ENCODE measurements at places on chromosomes 2 and 18. TPM values are rescaled to one million over a fixed set of nuclear protein-coding genes. Genes with fewer than 3 reads are reported as not detected.

- DNase-seq, result no peak
Measured at GRCh38 chr2:157672129-157672528, 43.5 kb upstream of the ACVR1C start.

GRCh38 chr18:44788334-44788733, 107.6 kb downstream of the SETBP1 start:
- DNase-seq, result no peak

GRCh38 chr2:10329880-10330699, 27.4 kb downstream of the HPCAL1 start:
- no peak for DNase-seq

GRCh38 chr2:234478121-234478858, 18.6 kb downstream of the ARL4C start:
- no peak for DNase-seq

DNA sequence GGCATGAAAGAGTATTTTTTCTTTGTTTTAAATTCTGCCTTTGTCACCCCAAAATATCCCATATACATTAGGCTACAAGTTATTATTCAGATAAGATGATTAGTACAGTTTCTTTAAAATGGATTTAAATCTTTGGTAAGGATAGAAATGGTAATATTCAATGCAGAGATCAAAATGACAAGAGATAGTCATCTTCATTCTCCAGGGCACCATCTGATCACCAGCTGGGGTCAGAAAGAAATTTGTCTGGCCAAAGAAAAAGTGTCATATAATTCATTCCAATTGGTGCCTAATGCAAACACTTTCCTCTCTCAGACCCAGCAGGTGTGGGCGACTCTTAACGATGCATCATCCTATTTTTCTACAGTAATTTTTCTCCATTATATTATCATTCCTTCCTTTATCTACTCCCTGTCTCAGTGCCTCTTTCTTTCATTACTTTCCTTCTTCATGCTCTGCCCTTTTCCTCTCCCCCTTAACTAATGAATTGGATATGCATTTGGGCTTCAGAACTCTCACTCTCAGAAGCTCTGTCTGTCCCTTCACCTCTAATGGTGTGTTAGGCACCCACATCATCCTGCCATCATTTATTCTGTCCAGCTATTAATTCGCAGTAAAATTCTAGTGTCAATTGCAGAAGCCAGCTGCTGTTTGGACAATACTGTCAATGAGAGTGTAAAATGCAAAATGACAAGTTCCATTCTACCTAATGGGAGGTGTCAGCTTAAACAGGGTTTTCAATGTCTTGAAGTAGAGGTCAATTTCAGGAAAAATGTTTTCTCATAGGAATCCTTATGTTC, 570.5 kb downstream of the TDRD15 start:
- no peak for DNase-seq

- no peak for DNase-seq
Measured at GRCh38 chr18:12779456-12779855, 76.6 kb downstream of the PSMG2 start.

GRCh38 chr2:58484221-58484620, 243.1 kb upstream of the FANCL start:
- no peak for DNase-seq

GRCh38 chr18:23921716-23922285, 92.8 kb upstream of the TTC39C start:
- no peak for DNase-seq

DNA sequence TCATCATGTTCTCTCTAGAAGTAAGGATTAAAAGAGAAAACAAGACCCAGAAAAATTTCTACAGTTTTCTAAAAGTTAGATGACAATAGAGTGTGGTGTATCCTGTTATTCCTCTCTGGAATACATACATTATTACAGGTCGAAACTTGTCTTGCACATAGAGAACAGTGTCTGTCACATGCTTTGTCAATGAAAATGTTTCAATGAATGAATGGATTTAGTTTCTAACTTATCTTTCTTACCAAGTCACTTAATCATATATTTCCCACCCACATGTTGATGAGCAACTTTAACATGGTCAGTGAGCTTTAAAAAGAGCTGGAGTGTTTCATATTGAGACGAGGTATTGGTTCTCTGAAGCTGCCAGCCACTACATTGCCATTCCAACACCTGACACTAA, 4.3 kb downstream of the DSG4 start:
- DNase-seq, result no peak

DNA sequence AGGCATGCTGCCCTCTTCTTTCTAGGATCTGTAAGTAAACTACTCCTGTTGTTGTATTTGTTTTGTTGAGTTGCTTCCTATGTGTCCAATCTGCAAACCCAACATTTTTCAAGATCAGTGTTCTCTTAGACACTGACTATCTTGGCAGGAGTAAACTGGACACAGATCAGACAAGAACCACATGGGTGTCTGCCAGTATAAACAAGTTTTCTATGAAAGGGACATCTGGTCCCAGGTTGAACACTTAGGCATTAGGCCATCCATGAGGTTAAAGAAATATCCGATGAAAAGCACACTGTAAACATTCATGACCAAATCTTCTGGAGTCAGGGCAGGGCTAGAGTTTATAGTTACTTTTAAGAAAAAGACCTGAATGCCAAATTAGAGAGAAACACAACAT, 441.8 kb downstream of the NYAP2 start:
- DNase-seq, result no peak

DNA sequence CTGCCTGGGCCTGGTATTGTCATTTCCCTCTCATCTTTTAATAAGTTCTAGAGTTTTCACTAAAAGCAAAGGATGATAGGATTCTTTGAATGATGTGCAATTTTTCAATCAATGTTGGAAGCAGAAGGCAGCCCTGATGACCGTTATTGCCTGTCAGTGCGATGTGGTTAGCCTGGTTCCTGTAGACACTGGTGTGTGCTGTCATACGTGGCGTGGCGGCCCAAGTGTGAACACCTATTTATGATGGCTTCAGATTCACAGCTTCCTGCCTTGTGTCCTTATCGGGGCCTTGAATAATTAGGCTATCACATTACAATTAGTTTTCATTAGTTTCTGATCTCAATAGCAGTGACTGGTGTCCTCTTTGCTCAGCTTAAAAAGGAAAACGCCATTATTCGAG, 218.5 kb downstream of the TPGS2 start:
- no peak for DNase-seq

DNA sequence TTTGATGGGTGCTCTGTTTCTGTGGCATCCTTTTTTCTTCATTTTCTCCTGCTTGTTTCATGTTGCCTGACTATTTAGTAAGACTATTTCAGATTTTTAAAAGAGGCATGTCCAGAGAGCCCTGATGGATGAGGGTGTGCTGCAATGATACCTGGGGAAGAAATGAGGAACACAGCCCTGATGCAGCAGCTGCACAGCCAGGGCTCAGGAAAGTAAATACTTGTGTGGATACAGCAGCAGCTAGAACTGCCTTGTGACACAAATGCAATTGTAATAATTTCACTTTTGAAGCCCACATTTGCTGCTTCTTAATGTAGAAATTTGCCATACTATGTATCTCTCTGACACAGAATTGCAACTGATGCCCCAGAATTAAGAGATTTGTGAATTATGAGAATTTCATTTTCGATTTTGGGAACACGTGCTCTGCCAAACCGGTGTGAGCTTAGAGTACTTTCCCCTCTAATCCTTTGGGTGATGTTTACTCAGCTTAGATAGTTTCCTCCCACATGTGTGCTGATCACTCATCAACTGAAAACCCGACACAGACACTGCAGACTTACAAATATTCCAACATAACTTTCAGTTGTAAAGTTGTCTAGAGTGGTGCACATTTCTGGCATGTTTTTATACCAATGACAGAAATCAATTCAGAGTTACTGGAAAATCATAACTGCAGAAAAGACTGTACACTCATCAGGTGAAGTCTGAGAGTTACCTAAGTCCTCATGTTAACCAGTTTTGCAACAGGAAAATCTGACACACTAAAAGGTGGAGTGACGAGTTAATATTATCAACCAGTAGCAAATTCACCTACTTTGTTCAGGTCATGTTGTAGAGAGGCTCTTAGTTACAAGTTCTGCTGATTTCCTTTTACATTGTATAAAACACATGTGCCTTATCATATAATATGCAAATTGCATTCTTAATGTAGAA, 383.4 kb downstream of the CBLN2 start:
- DNase-seq, result no peak

- no peak for DNase-seq
Measured at GRCh38 chr18:35131387-35132020, 90.3 kb downstream of the MAPRE2 start.

DNA sequence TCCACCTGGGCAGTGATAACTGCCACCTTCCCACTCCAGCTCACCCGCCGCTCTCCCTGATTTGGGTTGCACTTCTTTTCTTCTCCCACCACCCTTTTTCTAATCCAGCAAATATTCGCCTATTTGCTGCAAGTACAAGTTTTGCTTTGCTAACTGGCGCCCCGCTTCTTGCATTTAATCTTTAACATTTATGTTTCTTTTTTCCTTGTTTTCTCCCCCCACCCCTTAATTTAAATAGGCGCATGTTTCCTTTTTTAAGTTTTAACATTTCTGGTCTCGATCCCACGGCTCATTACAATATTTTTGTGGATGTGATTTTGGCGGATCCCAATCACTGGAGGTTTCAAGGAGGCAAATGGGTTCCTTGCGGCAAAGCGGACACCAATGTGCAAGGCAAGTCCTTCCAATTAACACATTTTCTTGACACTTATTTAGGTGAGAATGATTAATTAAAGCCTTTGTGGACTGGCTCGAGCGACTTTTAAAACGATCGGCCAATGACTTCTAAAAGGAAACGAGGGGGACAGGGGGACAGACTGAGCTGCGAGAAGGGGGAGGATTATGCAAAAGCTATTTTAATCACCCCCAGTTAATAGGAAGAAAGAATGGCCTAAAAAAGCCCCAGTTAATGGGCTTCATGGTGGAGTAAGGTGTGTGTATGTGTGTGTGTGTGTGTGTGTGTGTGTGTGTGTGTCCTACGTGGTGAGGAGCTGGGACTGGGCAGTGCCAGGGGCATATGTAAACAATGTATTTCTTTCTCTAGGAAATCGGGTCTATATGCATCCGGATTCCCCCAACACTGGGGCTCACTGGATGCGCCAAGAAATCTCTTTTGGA, 1.6 kb downstream of the TBR1 start:
- DNase-seq, result no peak

- DNase-seq, result no peak
Measured at GRCh38 chr2:65298089-65298488, 70.5 kb downstream of the ACTR2 start.

- no peak for DNase-seq
Measured at GRCh38 chr18:3598581-3598980, 148.6 kb downstream of the TGIF1 start.

DNA sequence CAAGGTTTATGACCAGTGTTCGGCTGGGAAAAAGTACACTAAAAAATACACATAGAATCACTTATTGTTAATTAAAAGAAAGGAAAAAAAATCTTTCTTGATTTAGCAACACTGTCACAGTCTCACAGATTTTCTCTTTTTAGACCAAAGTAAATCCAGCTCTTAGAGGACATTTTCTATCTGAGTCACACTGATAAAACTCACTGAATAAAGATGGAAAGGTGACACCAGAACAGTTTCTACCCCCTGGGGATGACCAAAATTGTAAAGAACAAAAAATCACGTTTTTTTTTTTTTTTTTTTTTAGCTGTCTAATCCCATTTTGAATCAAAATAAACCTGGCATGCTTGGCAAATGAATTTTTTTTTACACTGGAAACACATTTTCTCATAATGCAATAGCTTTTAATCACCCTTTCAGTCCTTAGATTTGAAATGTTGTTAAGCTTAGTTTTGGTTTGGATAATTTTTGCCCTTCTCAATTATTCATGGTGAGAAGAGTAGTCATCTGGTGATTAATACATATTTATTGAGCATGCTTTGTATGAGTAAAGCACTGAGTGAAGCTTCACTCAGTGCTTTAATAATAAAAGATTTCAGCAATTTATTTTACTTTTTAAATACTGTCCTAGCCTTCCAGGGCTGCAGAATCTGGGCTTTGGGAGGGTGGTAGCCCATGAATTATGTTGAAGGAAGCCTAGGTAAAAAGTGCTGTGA, 886.3 kb downstream of the SLC4A3 start:
- no peak for DNase-seq

DNA sequence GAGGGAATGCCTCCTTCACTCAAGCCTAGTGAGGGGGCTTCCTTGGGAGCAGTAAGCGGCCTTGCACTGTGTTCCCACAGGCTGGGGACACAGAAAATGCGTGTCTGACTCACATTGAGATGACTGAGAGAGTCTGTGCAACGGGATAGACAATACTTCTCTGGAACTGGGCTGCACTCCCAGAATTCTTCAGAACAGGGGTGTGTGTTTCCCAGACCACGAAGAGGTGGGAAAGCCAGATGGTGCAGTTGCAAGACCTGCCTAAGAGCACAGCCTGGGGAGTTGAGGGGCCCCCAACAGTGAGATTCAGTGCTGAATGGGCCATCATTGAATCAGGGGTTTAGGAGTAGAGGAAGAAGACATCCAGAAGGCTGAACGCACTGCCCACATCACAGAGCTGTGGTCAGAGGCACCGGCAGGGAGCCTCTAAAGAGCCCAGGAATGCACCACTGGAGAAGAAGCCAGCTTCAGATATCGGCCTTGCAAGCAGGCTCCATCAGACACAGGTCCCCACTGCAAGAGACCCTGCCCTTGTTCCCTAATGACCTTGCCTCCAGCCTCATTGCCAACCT, 36.6 kb upstream of the MRPL19 start:
- no peak for DNase-seq

DNA sequence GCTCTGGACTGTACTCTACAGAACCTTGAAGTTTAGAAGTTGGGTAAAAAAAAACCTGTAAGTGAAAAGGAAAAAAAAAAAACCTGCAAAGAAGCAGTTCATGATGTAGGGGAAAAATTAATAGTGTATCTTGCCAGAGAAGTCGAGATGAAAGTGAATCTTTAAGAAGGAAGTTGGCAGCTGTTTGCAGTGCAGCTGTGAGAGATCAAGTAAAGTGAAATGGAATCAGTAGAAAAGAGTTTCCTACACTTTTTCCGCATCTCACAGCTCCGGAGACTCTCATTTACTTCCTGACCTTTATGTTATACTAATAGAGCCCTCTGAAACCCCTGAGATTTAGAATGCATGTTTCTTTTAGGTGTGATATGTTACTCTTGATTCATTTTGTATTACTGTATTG, 19.2 kb downstream of the RNMT start:
- no peak for DNase-seq

- DNase-seq, result peak; percentile 77
Measured at GRCh38 chr2:230713331-230714135, 891 bp downstream of the CAB39 start.

DNA sequence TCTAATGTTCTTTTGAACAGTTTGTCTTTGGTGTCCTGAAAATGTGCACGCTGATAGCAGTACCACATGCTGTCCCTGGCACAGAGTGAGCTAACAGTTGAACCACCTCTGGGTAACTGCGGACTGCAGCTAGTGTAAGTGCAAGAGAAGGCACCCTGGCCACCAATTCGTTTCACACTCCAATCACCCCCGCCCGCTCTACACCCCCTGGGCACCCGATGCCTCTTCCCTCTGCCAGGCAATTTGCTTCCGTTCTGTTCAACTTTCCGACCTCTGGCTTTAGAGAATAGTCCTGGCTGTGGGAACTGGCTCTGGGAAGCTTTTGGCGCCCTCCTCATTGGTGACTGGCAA, 1.4 kb downstream of the DOCK10 start:
- peak; percentile 20 for DNase-seq

The TXNDC2 gene
- not detected for total RNA-seq

The UGGT1 gene
- 24.3 TPM for total RNA-seq

The CCDC121 gene
- total RNA-seq, result 6.2 TPM

The RAB31 gene
- total RNA-seq, result 11.7 TPM

The RND3 gene
- total RNA-seq, result 22.1 TPM

The SPDYA gene
- total RNA-seq, result 0.35 TPM

The ZNF396 gene
- total RNA-seq, result 0.70 TPM

The BOLL gene
- total RNA-seq, result not detected

The AFF3 gene
- total RNA-seq, result 6.8 TPM

The TOGARAM2 gene
- 38.0 TPM for total RNA-seq

The PID1 gene
- 8.4 TPM for total RNA-seq

The NPHP1 gene
- total RNA-seq, result 5.5 TPM
